Astrocyte of the cerebellum (primary cell): ENCODE measurements at places on chromosomes 13 and 19.

DNA sequence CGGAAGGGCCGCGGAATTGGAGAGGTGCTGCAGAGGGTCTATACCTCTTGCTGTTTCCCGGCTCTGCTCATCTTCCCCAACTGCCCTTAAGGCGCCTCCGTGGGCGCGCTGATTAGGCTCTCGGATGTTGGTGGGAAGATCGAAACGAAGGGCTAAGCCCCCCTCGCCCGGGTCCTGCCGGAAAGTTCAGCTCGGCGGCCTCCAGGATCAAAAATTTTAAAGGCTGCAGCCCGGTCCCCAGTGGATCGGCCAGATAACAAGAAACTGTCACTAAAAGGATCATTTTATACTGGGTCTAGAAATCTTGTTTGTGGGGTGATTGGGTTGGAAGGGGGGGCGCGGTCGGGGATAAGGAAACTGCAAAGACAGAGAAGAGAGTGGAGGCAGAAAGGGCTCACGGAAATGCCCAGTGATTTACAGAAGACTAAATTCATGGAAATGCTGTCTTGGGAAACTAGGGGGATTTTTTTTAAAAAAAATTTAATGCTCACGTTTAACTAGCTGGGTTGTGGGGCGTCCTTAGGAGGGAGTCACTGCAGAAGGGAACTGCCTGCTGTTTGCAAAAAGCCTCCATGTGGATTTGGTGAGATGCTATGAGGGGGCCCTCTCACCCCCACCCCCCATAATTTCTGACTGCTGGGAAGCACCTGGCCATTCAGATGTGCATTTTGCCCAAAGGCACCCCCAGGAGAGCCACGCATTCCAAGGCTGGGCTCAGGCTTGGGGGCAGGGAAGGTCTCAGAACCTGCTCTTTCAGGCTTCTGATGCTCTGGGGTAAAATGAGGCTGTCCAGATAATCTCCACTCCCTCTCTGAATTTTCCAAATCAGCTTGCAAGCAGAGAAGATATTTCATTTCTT, 7.7 kb downstream of the CDX2 start:
- DNase-seq = no peak

GRCh38 chr13:109667056-109667455, 119.3 kb downstream of the IRS2 start:
- DNase-seq = no peak

DNA sequence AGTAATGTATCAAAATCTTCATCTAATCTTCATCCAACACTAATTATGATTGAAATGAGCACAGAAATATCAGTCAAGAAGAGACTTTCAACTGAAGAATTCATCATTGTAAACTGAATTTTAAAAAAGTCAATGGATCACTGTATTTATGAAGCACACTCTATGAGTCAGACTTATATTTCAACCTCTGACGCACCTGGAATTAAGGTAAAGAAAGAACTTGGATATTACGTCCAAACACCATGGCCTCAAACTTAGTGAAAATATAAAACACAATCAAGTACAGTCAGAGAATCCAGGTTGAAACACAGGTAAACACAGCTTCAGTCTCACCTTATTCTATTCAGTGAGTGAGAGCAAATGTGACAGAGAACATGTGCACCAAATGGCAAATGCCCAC, 39.5 kb downstream of the MIPEP start:
- DNase-seq = no peak

- DNase-seq = no peak
Measured at GRCh38 chr13:60012488-60012887, 151.2 kb downstream of the DIAPH3 start.

DNA sequence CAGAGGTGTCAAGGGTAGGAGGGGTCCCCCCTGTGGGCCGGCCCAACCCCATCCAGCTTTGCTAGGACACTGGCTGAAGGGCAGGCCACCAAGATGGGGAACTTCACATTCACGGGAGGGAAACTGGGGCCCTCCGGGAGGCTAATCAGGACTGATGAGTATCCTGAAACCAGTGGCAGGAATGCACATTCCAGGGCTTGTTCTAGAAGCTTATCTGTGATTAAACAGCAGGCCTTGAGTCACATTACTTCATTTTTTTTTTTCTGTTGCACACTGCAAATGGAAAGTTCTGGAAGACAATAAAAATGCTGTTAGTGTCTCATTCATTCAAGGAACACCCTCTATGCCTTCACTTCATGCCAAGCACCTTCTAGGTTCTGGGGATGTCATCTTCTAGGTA, 15.5 kb upstream of the SIGLEC11 start:
- no peak for DNase-seq

DNA sequence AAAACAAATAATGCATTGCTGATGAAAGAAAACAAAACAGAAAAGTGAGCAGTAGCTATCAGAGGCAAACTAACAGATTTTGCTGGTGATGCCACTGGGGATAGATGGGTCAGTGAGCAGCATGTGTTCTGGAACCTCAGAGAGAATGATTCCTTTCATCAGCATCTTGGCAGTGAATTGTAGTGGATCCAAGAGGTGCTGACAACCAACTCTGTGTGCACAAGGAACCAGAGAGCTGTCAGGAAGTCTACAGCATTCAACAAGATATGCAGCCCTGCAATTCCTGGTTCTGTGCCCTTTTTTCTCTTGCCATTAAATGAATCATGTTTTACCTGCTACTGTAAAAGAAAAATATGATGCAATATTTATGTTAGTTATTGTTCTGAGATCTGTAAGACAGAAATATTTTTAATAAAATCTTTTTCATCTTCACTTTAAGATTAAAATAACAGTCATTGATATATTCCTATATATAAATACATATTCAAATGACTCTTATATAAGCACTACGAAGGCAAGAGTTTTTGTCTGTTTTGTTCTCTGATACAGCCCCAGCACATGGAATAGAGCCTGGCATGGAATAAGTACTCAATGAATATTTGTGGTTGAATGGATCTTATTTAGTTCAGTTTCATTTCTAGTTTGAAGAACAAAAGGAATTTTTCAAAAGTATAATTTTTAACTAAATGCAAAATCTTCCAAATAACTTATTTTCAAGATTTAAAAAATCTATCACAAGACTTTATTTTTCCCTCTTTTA, 80.8 kb downstream of the FREM2 start:
- no peak for DNase-seq
